HepG2 (cell line): ENCODE measurements at places on chromosomes 2 and 18. TPM values are rescaled to one million over a fixed set of nuclear protein-coding genes. Genes with fewer than 3 reads are reported as not detected.

DNA sequence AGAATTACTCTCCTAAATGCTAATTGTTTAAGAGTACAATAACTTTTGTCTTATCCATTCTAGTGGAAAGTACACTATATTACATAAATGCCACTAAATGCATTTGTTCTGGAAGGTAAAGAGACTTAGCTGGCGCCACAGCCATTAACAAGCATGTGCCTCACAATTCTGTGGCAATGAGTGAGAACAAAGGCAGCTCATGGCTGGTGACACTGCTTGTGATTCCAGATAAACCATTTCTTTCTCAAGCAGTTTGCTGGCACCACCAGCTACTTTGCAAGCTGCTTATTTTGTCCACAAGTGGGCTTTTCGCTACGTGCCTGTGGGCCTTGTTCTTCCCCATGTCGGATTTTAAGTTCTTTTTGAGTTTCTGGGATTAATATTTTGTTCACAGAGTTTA is 147.6 kb upstream of the SMAD7 start:
- DNase-seq = no peak

The KLHL41 gene
- total RNA-seq = 0.27 and 0.31 TPM in 2 replicates

- no peak for DNase-seq
Observed at GRCh38 chr18:45540125-45540524, 75.2 kb upstream of the SLC14A2 start.

The CCL20 gene
- total RNA-seq = 136 and 223 TPM in 2 replicates

DNA sequence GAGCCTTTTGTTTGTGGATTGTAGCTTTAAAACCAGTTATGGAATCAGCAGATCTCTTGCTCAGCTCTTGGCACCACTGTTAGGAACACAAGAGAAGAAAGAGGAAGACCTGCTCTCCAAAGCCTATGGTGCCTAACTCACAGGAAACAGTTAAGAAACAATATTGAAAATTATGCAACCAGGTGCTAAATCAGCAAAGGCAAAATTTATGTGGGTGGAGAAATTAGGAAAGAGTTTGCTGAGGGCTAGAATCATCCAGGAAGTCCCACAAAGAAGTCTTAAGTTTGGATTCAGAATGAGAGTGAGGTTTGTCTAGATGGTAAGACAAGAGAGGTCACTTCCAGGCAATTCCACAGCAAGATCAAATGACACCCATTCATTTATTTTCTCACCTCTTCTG is 49.4 kb downstream of the AOX1 start:
- no peak for DNase-seq

The CYP1B1 gene
- total RNA-seq = not detected in 2 replicates

- no peak for DNase-seq
Observed at GRCh38 chr2:181408861-181409260, 48.3 kb upstream of the ITGA4 start.

The TSPYL6 gene
- not detected in 2 replicates for total RNA-seq

- DNase-seq = no peak
Observed at GRCh38 chr2:11154016-11154922, 998 bp upstream of the SLC66A3 start.

GRCh38 chr2:31788273-31788672 is 207.5 kb upstream of the SRD5A2 start:
- DNase-seq = no peak

GRCh38 chr2:95041824-95042442 is 16.4 kb downstream of the MAL start:
- DNase-seq = no peak

The TUBB8B gene
- 0.71 and 0.98 TPM in 2 replicates for total RNA-seq

GRCh38 chr18:35835833-35836232 is 136.6 kb upstream of the RMP24 start:
- no peak for DNase-seq

- no peak for DNase-seq
Observed at GRCh38 chr2:221572821-221573429, 821 bp upstream of the EPHA4 start.

GRCh38 chr2:157684940-157685466 is 56.3 kb upstream of the ACVR1C start:
- no peak for DNase-seq

The ST3GAL5 gene
- total RNA-seq = 1.3 TPM in 2 replicates

- DNase-seq = no peak
Observed at GRCh38 chr2:230347659-230348305, 20.8 kb downstream of the SP140L start.

DNA sequence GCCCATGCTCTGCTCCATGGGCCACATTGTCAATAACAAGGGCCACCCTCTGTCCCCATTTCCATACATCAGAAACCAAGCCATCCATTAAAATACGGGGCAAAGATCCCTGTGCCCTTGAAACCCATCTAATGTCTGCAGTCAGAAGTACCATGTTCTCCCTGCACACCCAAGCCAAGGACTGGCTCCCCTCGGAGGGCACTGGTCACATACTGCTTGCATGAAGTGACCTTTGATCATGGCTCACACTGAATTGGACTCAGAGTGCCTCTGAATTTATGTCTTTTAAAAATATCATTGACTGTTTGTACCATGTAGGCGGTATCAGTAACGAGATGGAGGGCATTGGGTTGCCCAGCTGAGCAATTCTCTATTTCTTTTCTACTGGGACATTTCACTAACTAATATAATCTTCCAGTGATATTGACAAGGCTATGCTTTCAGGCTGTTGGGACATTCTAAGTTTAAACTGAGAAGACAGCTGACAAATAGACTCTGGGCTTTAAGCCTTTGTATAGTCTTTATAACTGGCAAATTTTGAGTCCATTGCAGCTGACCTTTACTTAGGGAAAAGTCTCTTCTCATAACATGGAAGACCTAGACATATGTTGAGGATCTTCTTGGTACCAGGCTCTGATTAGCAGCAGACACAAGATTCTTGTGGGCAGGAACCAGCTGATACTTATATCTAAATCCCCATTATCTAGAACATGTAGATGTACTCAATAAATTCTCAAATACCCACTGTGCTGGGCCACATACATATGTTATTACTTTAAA is 214.3 kb downstream of the MYCN start:
- no peak for DNase-seq

DNA sequence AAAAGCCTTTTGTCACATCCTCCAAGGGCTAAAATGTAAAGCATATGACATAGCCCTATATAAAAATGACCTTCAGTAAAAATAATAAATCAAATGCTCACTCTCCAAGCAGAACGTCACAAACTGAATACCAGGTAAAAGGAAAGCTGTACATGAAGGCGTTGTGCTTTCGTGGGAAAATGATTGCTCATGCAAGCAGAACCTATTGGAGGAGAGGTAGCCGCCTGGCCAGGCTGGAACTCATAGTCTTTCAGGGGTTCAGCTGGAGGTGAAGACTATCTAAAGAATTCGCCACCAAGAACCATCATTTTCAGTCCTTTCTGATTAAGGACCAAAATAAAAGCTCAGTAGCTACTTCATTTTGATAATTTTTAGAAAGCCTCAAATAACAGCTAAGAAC is 44.7 kb downstream of the ANKRD44 start:
- no peak for DNase-seq

The KLHL14 gene
- 41.8 and 55.3 TPM in 2 replicates for total RNA-seq

The DSG4 gene
- total RNA-seq = not detected in 2 replicates

The STK36 gene
- 17.6 and 45.9 TPM in 2 replicates for total RNA-seq

DNA sequence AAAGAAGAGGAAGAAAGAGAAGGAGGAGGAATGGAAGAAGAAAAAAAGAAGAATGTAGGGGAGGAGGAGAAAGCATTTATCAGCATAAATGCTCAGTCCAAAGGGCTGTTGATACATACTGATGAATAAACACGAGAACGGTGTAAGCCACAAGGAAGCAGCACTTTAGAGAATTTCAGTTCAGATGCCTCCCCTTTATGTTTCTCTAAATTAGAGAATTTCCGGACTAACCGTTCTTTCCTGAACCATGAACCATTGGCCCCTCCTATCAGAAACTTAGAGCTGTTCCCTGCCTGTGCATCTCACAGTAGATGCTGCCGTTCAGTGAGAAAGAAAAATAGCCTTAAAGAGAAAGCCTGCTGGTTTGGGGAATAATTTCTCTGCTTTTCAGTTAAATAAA is 49.2 kb upstream of the TUBA3D start:
- DNase-seq = no peak

- no peak for DNase-seq
Observed at GRCh38 chr2:96893289-96894150, 23.6 kb upstream of the SEMA4C start.

The MARCO gene
- total RNA-seq = not detected in 2 replicates

- DNase-seq = peak; percentile 64
Observed at GRCh38 chr18:11518788-11519685, 90.4 kb upstream of the SLC35G4 start.

DNA sequence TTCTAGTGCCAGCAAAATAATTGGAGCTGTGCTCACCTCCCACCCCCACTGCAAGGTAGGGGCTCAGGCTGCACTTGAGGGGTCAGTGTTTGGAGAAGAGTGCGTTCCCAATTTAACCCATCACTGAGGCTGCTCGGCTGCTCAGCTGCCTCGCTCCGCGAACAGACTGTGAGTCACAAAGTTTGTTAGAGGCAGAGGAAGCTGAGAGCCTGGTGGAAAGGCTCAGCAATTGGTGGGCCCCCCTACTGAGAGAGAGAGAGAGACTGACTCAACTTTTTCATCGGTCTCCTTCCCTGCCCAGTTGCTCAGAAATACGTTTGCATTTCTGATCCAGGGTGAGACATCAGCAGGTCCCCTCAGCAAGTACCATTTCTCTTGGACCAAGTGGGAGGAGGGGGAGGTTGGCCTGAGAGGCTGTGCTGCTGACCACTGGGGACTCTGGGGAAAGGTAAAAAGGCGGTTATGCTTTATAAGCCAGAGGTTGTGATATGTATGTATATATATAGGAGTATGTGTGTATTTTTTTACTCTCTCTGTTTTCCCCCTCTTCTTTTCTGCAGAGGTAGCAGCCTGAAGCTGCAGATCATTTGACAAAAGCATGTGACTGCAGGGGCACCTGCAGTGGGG is 1.5 kb downstream of the EFR3B start:
- DNase-seq = no peak

The NYAP2 gene
- total RNA-seq = not detected in 2 replicates

DNA sequence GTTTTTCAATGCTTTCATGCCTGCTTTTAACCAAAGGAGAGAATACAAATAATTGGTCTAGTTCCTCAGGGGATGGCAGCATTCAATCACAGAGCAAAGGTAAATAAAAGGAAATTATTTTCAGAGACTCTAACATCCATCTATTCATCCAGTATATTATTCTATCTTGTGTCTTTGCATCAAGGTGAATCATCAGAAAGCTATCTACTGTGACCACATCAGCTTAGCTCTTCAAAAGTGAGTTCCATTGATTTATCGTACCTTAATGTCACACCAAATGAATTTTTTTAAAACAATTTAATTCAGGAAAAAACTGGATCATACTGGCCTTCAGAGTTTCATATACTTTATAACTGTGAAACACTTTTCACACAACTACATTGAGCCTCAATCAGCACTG is 66.1 kb downstream of the CHN1 start:
- no peak for DNase-seq
